ENCODE measurements at places on chromosomes 5 and 9.

DNA sequence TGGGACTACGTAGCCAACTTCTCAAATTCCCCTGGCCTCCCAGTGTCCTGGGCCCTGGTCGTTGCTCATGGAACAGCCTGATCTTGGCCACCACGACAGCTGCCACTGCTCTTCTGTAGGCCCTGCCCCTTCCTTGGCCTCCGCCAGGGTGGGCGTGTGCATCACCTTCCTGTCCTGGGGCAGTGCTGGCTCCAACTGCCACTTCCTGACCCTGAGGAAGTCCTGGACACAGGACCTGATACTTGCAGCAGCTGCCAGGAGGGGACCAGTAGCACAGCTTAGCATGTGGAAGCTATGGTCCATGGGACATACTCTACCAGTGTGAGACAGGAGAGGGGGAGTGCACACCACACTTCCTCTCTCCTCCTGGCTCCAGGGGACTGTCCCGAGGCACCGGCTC lies 145.2 kb downstream of the TENT4A start:
- no peak for DNase-seq

DNA sequence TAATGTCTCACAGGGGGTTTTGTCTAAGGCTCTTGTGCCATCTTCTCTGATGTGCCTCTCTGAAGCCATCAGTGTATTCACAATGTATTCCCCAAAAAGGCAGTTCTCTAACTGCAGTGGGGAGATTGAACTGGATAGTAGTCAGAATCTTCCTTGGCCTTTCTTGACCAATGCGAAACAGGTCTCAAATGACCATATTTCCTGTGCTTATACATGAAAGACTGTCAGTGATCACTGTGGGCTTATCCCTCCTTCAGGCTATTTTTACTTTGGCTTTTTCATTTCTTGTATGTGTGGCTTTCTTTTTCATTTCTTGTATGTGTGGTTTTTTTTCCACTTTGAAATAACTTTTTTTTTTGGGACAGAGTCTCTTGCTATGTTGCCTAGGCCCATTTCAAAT lies 19.7 kb downstream of the HMGXB3 start:
- no peak for DNase-seq

DNA sequence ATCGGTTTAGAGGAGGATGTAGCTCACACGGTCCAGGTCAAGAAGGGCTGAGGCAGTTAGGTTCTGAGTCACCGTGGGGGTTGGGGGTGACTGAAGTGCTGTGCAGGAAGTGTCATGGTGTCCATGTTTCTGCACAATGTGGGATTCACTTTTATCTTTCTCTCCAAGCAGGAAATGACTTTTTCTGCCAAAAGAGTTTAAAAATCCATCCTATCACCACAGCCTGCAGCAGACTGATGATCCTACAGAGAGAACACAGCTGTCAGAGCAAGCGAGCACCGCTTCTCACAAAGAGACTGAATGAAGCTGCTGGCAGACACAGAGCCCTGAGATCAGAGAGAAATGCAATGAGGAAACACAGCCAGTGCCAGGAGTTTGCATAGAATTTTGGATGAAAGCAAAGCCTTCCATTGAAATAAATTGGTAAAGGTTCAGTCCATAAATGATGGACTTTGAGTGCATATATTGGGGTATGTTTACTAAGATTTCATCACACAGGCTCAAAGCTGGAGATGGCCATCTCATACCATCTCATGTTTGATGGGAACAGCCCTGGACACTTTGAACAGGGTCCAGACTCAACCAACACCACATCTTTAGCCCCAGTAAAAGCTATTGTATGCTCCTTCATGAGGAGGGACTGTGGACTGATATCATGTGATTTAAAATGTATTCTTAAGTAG lies 213.9 kb upstream of the FBXL7 start:
- no peak for DNase-seq

- DNase-seq = no peak
These were observed 1.2 kb downstream of the DROSHA start for GRCh38 chr5:31530541-31531265.

GRCh38 chr5:155094455-155094854 lies 80.9 kb downstream of the KIF4B start:
- DNase-seq = no peak

DNA sequence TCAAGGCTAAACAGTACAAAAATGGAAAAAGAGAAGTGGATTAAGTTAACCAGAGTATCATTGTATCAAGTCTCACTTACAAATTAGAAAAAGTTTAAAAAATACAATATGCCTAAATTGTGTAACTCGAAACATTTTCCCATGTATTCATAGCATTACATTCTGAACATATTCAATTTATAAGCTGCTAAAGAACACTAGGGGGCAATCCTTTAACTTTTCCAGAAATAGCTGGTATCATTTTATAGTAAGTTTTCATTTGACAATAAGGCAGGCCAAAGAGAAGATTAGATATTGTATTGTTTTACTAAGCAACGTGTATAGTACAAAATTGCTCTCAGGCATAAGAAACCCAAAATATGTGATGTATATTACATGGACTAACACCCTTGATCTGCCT lies 234.6 kb downstream of the ADGRV1 start:
- DNase-seq = no peak

GRCh38 chr5:133925866-133926488 lies 42.4 kb downstream of the C5orf15 start:
- no peak for DNase-seq

- no peak for DNase-seq
These were observed 214.8 kb upstream of the OTULINL start for GRCh38 chr5:14366763-14367162.

DNA sequence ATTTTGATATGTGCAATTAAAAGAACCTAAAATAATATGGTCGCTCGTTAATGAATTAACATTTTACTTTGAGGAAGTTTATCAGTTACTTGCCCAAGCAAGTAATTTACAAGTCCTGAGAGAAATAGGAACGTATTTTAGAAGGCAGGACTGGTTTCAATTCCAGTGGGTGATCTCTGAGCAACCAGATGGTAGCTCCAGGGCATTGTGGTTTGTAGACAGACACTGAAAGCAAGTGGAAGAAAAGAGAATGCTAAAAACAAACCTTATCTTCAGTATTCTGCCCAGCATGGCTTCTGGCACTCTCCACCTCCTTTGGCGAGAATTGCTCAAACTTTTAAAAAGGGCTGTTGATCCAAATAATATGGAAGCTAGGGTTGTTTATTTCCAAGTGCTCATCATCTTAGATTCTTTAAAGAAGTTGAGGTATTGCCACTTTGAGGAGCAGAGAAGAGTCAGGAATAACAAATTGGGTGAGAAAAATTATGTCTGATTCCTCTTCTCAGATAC lies 31.8 kb upstream of the ERAP2 start:
- no peak for DNase-seq

GRCh38 chr9:89710697-89711096 lies 105.9 kb downstream of the GADD45G start:
- DNase-seq = no peak

GRCh38 chr9:133419005-133419404 lies 1.2 kb upstream of the REXO4 start:
- no peak for DNase-seq

GRCh38 chr5:21391506-21391905 lies 1403.5 kb upstream of the CDH18 start:
- no peak for DNase-seq

GRCh38 chr9:112755016-112755427 lies 4.5 kb downstream of the SNX30 start:
- DNase-seq = no peak

GRCh38 chr5:74519161-74519571 lies 121.4 kb downstream of the ENC1 start:
- DNase-seq = no peak

GRCh38 chr5:55671975-55672374 lies 40.1 kb downstream of the SLC38A9 start:
- no peak for DNase-seq

DNA sequence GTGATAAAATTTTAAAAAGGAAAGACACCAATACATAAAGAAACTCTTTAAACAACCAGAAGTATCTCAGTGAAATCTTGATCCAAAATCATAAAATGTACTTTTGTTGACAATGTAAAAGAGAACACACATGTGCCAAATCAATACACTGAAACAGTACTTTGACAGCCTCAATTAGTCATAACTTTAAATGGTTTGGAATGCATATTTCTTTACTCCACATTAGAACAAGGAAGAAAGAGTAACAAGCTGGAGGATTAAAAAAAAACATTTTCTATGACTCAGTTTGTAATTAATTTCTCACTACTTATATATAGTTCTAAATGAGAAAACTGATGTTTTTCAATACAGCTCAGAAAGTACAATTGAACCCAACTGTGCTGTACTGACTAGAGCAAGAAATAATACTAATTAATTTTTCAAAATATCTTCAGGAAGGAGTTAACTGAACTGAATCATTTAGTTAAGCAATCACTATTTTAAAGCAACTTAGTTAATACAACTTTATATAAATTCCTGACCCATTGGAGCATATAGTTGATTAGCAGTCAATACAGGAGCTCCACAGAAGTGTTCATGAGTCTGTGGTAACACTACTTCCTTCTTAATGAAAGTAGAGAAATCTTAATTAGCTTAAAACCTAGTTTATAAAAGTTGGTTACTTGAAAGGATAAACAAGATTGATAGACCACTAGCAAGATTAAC lies 101.0 kb downstream of the NR3C1 start:
- DNase-seq = no peak

DNA sequence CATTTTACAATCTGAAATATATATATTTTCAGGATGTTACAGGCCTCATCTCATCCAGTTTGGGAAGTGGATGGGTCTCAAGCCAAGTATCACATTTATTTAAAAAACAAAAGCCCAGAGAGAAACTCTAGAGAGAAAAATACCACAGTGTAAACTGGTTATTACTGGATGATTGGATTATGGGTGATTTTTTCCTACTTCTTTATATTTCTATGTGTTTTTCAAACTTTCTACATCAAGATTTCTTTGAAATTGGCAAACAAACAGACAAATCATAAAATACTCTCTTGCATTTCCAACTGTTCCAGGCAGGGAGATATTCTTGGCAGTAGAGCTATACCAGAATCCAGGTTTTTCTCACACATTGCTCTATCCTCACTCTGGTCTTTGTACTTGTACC lies 116.0 kb upstream of the SMIM23 start:
- DNase-seq = no peak

GRCh38 chr5:126656401-126657007 lies 55.8 kb downstream of the PHAX start:
- no peak for DNase-seq

DNA sequence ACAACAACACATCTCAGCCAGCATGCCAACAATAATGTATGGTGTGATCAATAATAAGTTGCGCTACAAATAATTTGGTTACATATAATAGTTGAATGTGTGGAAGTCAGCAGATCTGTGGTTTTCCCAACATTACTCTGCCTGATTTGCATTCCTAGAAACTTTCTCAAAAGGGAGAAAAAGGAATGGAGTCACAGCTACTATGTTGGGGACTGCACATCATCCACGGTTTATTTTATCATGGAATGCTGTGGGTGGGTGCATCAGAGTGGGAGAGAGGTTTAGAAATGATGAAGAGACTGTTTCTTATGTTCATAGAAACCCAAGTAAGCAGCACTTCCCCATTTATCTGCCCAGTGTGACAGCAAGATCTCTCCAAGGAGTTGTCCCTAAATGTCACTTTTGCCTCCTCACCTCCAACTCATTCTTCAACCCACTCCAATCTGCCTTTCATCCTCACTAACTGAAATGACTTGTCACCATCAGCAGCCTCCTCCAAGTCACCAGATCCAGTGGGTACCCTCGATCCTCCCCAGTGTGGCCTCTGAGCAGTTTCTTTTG lies 2.8 kb upstream of the SPOCK1 start:
- no peak for DNase-seq

DNA sequence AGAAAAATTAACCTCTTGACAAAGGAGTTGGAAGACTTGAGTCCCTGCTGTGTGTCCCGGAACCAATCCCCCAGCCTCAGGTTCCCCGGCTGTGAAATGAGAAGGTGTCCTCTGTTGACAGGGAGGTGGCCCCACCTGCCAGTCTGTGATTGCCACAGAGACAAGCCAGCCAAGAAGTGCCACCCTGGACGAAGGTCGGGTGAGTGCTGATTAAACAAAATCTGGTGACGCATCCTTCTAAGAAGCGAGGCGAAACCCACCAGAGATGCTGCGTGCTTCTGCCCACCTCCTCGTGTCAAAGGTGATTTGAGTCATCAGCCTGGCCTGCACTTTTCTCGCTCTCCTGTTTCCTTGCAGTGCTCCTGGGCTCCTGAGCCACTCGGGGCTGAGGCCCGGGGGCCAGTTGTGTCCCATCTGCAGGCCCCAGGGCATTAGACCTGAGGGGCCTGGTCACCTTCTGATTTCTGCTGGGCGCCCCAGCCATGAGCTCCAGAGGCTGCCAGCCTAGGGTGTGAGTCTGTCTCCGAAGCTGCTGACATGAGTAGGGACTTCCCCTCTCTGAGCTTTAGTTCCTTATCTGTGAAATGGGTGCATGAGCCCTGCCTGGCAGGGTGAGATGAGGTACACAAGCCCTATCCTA lies 28.7 kb downstream of the NEK6 start:
- peak; percentile 49 for DNase-seq

GRCh38 chr9:38318759-38319495 lies 73.6 kb upstream of the ALDH1B1 start:
- no peak for DNase-seq

DNA sequence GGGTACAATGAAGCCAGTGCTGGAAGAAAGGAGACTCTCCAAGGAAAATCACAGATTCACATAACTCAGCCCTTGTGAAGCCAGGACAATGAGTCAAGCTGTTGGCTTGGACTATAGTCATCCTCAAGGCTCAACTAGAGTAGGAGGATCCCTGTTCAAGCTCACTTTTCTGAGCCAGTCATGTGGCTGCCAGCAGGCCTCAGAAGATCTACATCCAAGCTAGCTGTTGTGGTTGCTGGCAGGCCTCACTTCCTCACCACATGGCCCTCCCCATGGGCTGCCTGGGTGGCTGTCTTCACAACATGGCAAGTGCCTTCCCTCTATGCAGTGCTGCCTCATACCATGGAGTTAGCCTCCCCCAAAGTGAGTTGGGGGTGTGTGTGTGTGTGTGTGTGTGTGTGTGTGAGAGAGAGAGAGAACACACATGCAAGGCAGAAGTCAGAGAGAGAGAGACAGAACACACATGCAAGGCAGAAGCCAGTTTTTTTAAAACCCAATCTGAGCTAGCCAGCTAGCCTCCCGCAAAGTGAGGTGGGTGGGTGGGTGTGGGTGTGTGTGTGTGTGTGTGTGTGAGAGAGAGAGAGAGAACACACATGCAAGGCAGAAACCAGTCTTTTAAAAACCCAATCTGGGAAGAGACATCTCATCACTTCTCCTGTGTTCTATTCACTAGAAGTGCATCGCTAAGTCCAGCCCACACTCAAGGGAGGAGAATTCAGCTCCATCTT lies 17.1 kb downstream of the SCAI start:
- peak; percentile 69 for DNase-seq

- DNase-seq = no peak
These were observed 28.3 kb downstream of the EBF1 start for GRCh38 chr5:159071382-159071781.

- DNase-seq = no peak
These were observed 34.2 kb upstream of the CDC42SE2 start for GRCh38 chr5:131229623-131230022.

DNA sequence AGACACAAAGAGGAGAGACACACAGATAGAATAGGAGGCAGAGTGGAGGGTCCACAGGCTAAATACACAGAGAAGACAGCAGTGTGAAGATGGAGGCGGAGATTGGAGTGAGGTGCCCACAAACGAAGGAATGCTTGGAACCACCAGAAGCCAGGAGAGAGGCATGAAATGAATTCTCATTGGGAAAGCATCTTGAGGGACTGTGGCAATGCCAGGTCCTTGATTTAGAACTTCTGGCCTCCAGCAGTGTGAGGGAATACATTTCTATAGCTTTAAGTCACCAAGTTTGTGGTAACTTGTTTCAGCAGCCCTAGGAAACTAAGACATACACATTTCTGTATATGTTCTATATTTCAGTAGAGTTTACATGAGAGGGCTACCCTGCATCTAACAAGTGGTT lies 396.6 kb upstream of the ZNF608 start:
- no peak for DNase-seq

GRCh38 chr5:90612919-90613318 lies 54.3 kb downstream of the ADGRV1 start:
- no peak for DNase-seq

Measured in stimulated activated CD4-positive, alpha-beta T cell treated with anti-CD3 and anti-CD28 coated beads, Interleukin-15, amount 100 ng/mL, for 48 hours (primary cell).